ENCODE measurements at places on chromosomes 11 and 22. TPM values are rescaled to one million over a fixed set of nuclear protein-coding genes. Genes with fewer than 3 reads are reported as not detected.

DNA sequence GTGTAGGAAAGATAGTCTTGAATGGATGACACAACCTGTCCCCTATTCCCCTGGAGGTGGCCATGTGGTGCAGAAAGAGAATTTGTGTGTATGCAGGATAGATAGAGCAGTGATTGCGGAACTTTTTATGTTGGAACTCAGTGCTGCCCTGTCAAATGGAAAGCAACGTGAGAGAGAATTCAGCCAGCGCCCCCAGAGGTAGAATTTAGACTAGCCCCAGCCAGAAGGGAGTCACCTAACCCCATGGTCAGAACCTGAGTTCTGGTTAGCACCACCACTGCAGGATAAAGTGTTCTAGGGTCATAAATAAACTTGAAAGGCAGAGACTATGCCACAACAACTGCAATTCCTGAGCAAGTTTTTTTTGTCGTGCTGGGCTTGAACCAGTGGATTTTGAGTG lies 152.9 kb upstream of the GRIA4 start:
- DNase-seq, result no peak

DNA sequence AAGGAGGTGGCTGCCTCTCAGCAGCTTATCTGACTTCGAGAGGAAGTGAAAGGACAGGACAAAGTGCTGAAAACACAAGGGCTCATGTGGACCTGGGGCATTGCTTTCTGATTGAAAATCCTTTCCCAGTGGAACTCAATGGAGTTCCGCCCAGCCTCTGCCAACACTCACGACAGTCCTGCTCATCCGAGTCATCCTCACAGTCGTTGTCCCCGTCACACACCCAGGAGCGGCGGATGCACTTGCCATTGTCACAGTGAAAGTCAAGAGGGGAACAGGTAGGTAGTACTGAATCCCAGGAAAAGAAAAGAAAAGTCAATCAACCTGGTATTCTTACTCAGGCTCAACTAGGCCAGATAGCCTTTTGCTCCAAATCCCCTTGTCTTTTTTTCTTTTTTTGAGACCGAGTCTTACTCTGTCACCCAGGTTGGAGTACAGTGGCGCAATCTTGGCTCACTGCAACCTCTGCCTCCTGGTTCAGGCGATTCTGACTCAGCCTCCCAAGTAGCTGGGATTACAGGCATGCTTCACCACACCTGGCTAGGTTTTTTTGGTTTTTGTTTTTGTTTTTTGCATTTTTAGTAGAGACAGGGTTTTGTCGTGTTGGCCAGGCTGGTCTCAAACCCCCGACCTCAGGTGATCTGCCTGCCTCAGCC lies 18.1 kb downstream of the LRP4 start:
- DNase-seq, result no peak

DNA sequence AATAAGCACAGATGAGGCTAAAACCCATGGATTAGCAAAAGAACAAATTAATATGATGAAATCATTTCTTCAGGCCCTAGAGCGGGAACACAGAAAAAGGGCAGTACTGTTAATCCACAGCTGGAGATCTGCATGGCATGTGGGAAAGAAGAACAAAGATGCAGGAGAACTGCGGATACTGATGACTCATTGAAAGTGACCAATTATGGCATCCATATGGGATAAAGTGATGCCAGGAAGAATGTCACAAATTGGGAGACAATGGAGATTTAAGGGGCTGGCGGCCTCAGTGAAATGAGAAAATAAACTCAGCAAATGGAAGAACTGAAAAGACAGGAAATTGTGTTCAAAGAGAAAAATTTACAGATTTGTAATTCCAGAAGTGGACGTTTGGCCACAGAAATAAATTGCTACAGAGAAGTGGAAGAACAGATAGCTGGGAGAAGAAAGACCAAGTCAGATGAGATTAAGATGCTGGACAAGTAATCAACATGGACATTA lies 39.4 kb downstream of the SIK3 start:
- DNase-seq, result no peak

DNA sequence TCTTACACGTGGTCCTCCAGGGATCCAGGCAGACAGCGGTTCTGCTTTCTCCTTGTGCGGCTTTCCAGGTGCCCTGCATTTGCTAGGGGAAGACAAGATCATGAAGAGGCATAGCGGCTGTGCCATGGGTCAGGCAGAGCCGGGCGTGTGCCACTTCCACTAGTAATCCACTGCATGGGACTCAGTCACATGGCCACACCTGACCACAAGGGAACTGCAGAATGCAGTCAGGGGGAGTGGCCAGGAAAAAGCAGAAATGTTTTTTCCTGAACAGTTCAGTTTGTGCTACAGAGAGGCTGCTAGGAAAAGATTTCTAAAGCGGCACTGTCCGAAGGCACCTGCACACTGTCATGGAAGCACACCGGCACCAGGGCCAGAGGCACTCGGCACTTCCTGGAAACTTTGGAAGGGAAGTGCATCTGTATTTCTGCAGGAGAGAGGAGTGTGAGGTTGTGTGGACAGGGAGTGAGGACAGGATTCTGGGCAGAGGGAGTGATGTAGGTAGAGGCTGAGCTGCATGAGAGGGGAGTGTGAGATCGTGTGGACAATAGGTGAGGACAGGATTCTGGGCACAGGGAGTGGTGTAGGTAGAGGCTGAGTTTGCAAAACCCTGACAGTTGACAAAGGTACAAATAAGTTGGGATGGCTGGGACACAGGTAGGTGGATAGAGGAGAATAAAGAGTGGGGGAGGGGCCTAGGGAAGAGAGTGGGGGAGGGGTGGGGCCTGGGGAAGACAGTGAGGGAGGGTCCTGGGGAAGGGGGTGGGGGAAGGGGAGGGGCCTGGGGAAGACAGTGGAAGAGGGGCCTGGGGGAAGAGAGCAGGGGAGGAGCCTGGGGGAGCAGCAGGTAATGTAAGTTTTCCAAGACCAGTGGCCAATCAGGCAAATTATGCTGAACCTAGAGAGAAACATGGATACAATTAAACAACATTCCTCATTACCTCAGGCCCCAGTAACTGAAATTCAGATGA lies 1436.3 kb downstream of the TBC1D22A start:
- no peak for DNase-seq

DNA sequence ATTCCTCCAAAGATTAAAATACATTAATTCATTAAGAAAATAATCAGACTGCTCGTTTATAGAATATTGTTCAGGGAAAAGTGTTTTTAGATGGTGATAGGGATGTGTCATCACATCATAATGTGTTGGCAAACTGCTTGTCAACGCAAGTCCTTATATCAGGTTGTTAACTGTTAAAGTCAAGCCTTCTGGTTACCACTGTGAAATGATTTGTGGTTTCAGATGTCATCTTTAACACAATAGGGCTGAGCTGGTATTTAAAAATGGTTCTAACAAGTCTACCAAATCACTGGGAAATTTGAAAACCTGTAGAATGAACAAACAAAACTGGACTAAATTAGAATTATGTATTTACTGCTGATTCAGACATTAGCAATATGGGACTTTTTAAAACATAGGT lies 2.4 kb upstream of the MMP13 start:
- DNase-seq, result no peak

GRCh38 chr22:36659762-36660509 lies 43.6 kb downstream of the CACNG2 start:
- no peak for DNase-seq

GRCh38 chr11:27456795-27457329 lies 15.7 kb downstream of the LGR4 start:
- no peak for DNase-seq

DNA sequence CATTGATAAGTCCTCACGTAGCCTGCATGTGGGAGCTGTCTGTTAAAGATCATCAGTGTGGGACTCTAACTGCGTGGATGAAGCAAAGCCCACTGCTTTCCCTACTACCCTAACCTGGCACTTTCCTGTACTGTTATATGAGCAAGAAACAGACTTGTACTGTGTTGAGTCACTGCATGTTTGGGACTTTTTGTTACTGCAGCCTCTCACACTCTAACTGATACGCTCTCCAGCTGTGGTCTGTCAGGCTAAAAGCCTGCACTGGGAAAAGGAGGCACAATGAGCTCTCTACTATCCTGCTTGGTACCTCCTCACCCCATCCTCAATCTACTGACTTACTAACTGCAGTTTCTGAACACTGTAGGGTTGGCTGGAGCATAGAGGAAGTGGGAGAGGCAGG lies 93.7 kb upstream of the PLET1 start:
- no peak for DNase-seq

DNA sequence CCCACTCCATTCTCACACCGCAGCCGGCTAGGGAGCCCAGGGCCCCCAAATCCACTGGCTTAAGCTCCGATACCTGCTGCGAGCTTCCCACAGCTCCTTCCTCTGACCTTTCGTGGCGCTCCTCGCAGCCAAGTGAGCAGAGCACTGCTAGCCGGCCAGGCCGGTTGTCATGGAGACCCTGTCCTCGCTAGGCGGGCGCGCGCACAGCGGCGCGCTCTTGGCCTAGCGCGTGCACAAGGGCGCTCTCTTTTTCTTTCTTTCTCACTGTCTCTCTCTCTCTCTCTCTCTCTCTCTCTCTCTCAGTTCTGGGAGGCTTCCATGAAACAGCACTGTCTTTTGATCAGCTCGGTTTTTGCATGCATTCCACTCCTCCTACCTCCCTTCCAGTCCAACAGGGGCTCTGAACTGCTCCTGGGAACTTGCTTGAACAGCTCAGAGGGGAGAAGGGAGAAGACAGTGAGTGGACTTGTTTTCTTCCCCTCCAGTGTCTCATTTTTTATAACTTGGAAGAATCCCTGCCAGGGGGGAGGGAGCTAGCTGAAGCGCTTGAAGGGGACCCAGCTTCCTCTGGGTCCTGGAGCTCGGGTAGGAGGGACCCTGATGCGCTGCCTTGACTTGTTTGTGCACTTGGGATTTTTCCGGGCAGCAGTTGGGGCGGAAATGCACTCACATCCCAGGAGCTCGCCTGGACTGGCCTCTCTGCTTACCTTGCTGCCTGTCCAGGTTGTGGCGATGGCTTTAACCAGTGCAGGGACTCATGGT lies 100.3 kb upstream of the AKIP1 start:
- peak; percentile 8 for DNase-seq

DNA sequence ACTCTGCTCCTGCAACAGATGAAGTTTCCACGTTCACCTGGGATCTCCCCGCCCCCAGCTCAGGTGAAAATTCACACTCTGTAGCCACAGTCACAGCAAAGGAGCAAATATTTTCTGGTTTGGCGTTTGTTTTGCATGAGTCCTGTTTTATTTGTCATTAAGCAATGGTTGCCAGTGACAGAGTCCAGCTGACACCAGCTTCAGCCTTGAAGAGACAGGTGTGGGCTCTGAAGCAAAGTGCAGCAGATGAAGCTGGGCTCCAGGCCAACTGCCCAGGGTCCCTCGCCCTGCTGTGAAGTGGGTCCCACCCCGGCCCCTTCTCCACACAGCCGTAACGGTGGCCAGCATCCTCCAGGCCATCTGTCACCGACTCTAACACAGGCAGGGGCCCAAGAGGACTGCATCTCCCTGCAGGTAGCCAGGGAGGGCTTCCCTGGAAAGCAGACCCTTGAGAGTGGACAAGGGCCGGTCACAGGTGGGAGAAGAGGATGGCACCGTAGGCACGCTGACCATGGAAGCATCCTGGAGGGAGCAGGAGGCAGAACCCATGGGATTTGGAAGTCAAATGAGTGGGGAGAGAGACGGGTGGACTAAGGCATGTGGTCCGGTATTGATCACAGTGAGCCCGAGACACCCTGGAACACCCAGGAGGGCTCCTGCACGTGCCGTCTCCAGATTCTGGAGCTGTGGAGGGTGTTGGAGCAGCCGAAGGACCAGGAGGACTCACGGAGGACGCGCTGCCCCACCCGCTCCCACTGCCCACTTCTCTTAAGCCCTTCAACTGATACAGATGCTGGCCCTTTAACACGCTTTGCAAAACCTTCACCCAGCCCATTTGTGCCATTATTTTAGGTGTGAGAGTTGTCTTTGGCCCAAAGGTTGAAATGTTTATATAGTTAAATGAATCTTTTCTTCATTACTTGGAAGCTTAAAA lies 294.5 kb downstream of the BRD1 start:
- no peak for DNase-seq

- no peak for DNase-seq
Measured at GRCh38 chr11:44319552-44320288, 9.8 kb upstream of the ALX4 start.

Gene SHISAL1
- not detected for polyA plus RNA-seq

GRCh38 chr11:81032906-81033305 lies 1592.1 kb upstream of the TENM4 start:
- DNase-seq, result no peak

GRCh38 chr11:46038529-46038928 lies 82.7 kb downstream of the PHF21A start:
- no peak for DNase-seq

DNA sequence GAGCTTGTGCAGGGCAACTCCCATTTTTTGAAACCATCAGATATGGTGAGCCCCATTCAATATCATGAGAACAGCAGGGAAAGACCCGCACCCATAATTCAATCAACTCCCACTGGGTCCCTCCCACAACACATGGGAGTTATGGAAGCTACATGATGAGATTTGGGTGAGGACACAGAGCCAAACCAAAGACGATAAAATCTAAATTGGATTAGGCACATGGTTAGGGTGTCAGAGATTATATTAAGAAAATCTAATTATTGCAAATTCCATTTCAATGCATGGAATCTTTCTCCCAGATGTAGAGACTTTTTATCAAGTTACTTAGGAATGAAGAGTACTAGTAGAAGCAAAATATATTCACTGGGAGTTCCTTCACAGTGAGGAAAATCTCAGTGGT lies 324.9 kb downstream of the JRKL start:
- DNase-seq, result no peak

DNA sequence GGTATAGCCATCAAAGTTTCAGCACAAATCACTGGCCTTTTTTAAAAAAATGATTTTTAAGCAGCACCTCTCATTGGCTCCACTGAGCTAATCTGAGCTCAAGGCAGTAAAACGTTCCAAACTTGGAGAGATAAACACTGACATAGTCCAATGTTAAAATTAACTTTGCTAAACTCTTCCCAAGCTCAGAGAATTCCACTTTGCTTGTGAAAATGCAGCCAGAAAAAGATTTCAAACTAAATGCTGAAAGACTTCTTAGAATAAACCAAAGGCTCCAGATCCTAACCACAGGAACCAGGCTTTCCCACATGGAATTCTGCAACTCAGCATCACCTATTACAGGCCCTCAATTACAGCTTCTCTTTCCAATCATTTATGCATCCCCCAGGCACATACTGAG lies 84.7 kb upstream of the GDPD4 start:
- no peak for DNase-seq

Gene TRIM49
- not detected for polyA plus RNA-seq

DNA sequence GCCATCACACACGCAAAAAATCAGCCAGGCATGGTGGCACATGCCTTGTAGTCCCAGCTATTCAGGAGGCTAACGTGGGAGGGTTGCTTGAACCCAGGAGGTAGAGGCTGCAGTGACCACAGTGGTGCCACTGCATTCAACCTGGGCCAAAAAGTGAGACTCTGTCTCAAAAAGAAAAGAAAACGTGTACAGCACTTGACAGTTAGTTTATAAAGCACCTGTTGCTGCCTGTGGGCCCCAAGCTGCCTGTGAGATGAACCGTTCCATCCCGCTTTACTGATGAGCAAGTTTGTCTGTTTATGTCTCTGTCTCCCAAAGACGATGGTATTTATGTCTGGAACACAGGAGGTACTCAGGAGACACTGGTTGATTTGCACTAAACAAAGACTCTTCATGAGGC lies 1.5 kb upstream of the PRR5 start:
- no peak for DNase-seq

Gene CHCHD10
- polyA plus RNA-seq, result 5.7 TPM

Gene KCNK4
- not detected for polyA plus RNA-seq
